ENCODE measurements at places on chromosomes 3 and 15.

GRCh38 chr15:101353240-101353639, 58.2 kb upstream of the SNRPA1 start:
- DNase-seq: no peak

GRCh38 chr3:152505926-152506325, 237.2 kb downstream of the MBNL1 start:
- no peak for DNase-seq

DNA sequence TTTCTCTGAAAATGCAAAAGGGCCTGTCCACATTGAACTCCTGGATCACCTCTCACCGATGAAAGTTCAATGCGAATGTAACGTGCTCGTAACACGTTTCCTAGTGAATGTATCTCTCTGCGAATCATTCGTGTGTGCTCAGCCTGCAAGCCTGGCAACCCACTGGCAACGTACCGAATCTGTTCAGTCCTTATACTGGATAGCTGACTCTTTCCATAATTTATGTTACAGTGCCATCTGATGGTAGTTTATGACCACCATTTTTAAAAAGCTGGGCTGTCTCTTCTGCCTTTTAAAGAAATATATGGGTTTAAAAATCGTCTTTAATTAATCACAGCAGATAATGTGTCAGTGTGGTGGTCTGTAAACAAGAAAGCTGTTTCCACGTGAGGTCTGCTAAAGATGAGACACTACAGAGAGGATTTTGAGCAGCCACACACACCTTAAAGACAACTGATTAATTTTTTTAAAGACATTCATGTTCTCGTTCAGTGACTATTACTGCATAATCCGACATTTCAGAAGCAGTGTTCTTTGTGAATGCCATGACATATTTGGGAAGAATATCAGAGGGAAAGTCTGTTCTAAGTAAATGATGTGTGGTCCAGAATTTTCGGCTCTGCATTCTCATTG, 69.4 kb upstream of the FOXP1 start:
- DNase-seq: peak; percentile 44

DNA sequence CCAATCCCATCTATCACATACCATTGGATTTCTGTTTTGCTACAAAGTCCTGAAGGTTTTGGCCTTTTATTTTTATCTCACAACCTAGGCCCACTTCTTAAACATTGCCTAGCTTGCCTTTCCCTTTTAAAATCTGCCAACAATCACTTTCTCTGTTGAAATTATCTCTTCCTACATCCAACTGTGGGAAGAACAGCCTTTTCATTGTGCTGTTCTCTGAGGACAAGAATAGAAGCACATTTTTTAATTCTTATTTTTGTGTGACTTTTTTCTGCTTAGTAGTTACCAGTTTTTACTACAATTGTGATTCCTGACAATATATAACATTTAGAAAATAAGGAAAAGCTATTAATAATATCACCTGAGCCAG, 159.2 kb downstream of the CNTN6 start:
- DNase-seq: no peak

DNA sequence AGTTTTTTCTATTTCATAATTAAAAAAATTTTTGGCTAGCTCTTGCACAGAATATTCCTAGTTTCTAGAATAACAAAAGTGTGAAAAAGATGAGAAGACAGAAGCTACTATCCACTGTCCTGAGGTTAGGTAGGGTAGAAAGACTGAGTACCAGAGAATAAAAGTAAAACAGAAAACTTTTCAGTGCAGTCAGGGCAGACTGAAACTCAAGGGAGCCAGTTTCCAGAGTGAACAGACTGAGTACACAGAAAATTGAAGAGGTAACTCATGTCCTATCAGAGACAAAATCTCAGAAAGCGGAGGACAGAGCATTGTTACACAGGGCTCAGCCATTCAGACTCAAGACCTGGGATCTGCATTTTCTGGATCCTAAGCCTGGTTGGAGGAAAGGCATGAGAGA, 8.8 kb upstream of the FBXO40 start:
- DNase-seq: no peak

- no peak for DNase-seq
These were observed 14.7 kb downstream of the TM2D3 start for GRCh38 chr15:101637516-101637915.

DNA sequence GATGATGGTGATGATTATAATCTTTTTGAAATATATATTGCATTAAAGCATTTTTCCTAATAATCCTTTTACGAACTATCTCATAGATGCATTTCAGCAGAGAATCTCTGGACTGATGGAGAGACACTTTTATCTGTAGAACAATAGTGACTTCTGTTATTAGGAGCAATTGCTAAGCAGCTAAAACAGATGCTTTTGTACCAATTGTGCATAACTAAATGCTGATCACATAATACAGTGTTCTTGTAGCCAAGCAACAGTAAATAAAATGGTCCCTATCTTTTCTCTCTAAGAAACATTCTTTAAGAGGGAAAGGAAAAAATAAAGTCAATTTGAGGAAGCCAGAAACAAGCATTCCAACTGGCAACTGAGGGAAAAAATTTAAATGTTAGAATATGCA, 405.8 kb upstream of the GOLIM4 start:
- no peak for DNase-seq

- no peak for DNase-seq
These were observed 1.1 kb upstream of the LYSMD2 start for GRCh38 chr15:51738553-51738952.

GRCh38 chr3:31946484-31947081, 34.5 kb downstream of the OSBPL10 start:
- no peak for DNase-seq

DNA sequence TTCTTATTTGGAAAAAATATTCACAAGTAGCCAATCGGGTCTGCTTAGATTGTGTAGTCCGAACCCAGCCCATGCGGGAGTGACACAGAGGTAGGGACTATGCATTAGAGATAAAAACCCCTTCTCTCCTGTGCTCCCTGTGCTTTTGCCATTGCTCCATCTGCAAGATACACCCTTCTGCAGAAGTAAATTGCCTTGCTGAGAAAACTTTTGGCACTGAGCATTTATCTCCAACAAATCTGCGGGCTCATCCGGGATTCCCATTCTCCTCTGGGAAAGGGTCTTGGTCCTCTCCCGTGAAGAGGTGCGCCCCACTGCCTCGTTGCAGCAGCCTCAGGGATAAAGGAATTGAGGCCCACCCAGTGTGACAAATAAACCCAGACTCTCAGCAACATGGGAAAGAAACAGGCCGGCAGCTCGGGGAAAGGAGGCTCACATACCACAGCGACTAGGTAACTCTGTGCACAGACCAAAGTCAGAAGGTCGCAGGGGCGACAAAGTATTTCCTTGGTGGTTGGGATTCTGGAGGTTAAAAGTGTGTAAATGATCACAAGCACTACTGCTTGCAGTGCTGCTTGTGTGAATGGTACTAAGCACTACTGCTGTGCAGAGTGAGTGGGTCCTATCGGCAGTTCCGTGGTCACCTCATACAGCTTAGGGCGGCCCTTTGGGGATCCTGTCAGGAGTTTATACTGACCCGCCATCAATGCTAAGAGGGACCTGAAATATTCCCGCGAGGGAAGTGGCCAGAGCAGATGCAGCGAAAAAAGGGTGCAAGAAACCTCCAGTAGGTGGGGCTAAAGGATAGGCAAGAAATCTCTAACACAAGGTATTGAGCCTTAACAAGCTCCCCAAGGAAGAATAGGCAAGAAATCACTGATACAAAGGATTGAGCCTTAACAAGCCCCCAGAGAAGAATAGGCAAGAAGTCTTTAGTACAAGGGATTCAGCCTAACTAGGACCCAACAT, 54.3 kb downstream of the GSK3B start:
- DNase-seq: no peak

GRCh38 chr3:48896936-48897335, 1.7 kb downstream of the SLC25A20 start:
- DNase-seq: no peak

- DNase-seq: no peak
These were observed 101.3 kb downstream of the NUP210 start for GRCh38 chr3:13318626-13319470.

GRCh38 chr15:41779662-41780157, 5.4 kb downstream of the MAPKBP1 start:
- DNase-seq: no peak

- no peak for DNase-seq
These were observed 66.9 kb upstream of the CSPG5 start for GRCh38 chr3:47645551-47645950.

- no peak for DNase-seq
These were observed 533.3 kb downstream of the NSUN3 start for GRCh38 chr3:94596141-94596540.

- DNase-seq: no peak
These were observed 83.0 kb downstream of the CNTN3 start for GRCh38 chr3:74531491-74531890.

DNA sequence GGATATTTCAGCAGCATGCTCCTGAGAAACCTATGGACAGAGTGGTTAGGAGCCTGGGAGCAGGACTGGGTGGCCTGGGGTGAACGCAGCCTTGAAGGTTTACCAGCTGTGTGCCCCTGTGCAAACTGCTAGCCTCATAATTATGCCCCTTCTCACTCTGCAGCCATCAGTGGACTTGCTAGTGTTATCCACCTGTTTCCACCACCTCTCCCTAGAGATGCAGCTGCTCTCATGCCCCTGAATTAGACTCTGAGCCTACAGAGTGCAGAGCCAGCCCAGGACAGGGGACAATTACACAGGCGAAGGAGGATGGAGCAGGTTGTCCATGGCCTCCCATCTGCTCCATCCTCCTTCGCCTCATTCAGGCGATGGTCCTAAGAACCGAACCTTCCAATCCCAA, 175.9 kb downstream of the ATP10A start:
- DNase-seq: no peak

DNA sequence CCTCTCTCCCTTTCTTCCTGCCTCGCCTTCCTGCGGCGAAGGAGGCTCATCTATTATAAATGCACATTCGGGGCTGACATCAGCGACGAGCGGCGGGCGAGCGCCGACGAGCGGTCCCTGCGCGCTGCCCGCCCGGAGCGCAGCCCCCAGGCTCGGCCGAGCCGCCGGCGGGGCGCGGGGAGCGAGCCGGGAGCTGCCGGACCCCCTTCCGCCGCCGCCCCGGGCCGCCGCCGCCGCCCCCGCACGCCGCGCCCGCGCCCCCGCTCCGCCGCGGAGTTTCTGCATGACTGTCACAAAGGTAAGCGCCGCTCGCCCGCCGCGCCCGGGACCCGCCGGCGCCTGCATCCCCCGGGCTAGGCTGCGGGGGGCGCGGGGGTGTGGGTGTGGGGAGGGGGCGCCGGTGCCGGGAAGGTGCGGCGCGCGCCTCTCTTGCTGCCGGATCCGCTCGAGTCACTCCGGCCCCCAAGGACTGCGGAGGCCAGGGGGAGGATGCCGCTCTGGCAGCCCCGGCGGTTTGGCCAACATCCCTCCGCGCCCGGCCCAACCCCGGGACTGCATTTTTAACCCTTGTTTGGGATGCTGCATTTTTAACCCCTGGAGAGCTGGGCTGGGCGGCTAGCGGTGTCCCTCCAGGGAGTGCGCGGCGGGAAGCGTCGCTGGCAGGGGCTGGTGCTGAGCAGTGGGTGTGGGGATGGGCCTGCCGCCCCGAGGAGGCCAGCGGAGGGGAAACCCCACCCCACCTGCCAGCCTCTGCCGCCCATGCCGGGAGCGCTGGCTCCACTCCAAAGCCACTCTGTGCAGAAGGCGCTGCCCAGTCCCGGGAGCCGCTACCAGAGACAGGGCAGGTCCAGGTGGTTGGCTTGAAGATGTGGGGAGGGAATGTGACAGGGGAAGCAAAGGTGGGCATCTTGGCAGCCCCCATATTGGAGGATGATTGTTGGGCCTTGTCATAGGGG, at the start of gene CORO2B:
Gene CORO2B, plus strand, starts transcription at position 14 of the 956 bp plus-strand sequence. Its CDS starts 270 bp downstream, at position 284.
- DNase-seq: no peak

DNA sequence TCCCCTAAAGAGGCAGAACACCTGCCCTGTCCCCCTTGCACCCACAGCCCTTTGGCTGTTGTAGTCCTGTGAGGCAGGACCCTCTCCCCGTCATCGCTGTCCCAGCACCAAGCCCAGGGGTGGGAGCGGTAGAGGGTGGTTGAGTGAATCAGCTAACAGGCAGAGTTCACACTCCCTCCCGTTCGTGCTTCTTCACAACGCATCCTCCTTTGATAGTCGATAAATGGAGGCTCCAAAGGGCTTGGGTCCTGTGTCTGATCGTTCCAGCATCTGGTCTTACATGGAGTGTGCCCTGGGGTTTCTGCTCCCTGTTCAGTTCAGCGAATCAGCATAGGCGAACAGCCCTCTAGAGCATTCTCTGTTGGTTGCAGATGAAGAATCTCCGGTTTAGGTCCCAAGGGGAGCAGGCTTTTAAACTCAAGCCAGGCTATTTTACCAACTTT, 820 bp upstream of the HMCES start:
- no peak for DNase-seq

GRCh38 chr3:11835028-11835639, 11.6 kb downstream of the TAMM41 start:
- DNase-seq: no peak

- no peak for DNase-seq
These were observed 134.9 kb upstream of the BFSP2 start for GRCh38 chr3:133264920-133265319.

- DNase-seq: no peak
These were observed 59.4 kb upstream of the NEO1 start for GRCh38 chr15:72992841-72993252.

DNA sequence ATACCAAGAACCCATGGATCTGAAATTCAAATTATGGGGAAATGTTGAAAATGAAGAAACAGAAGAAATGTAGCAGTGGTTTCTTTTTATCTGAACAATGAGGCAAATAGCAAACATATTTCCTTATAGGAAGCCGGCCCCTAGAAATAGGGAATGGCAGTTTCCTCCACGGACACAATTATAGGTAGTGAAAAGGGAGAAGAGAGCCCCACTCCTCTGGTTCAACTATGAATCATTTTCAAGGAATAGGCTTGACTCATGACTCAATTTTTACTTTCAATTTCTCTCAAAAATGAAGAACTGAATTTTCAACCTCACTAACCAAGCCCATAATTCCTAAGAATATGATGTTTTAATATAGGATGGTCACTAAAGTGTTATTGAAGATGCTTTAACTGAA, 243.1 kb downstream of the MECOM start:
- no peak for DNase-seq

DNA sequence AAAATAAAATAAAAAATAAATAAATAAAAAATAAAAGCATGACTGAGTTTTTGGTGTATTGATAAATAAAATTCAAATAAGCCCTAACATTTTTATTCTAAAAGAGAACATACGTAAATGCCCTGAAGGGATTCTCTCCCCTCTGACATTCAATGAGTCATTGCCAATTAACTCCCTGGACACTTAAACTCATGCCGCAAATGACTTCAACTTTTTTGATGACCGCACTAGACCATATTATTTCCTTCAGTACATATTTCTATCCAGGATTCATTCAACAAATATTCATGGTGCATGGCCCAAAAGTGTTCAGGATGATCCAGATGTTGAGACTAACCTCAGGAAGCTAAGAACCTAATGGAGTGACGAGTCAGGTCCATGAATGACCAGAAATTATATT, 195.9 kb upstream of the LRRN1 start:
- DNase-seq: no peak

GRCh38 chr3:113654851-113655250, 41.6 kb downstream of the USF3 start:
- DNase-seq: no peak

DNA sequence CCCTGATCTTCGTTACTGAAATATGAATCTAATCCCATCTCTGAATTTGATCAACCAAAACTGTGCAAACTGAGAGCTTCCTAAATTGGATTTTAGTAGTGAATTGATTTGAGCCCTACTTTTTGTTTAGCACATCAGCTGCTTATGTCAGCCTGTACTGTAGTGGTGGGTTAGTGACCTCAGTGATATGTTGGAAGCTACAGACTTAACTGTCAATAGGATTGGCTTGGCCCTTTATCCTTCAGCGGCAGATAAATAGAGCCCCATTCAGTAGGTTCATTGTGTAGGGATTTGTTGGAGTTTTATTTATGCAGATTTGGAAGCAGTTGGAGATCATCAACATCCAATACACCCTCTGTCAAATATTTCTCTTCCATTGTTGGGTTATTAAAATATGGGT, 409.7 kb downstream of the SOX2 start:
- no peak for DNase-seq

Measured in frontal cortex (tissue), 4 donors.